ENCODE measurements at places on chromosomes 3 and 15.

- no peaks in the 10 kb centered on the region for H3K27me3 ChIP-seq
- no peaks in the 10 kb centered on the region for H3K36me3 ChIP-seq
- no peak overlapping the region for H3K4me3 ChIP-seq
- no peak overlapping the region for H3K27ac ChIP-seq
Observed at GRCh38 chr15:91803260-91803659, 50.2 kb upstream of the SLCO3A1 start.

- no peak overlapping the region for H3K27ac ChIP-seq
- DNase-seq = no peak
- no peaks in the 10 kb centered on the region for H3K4me1 ChIP-seq
- H3K27me3 ChIP-seq = no peaks in the 10 kb centered on the region
Observed at GRCh38 chr3:29426302-29427226, 145.7 kb downstream of the RBMS3 start.

DNA sequence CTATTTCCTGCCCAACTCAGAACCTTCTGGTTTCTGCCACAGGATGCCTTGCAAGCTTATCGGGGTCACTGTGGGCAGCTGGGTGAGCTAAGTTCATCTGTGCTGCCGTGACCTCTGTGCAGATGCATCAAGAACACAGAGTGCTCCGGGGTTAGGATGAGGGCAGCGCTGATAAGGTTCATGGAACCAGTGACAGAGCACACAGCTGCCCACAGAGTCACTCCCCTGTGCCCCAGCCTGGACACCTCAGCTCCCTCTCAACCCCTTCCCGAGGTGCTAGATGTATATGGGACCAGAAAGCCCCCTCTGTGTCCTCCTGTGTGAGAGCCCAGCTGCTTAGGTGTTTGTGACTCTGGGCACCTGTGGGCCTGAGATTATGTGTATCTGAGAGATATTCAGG is 15.8 kb upstream of the ALAS1 start:
- DNase-seq = no peak
- H3K36me3 ChIP-seq = no peaks in the 10 kb centered on the region
- H3K27ac ChIP-seq = no peak overlapping the region

- H3K27me3 ChIP-seq = no peaks in the 10 kb centered on the region
- H3K27ac ChIP-seq = no peak overlapping the region
- DNase-seq = no peak
- no peak overlapping the region for H3K4me3 ChIP-seq
- H3K4me1 ChIP-seq = no peaks in the 10 kb centered on the region
Observed at GRCh38 chr3:9059489-9060400, 96.5 kb upstream of the RAD18 start.

DNA sequence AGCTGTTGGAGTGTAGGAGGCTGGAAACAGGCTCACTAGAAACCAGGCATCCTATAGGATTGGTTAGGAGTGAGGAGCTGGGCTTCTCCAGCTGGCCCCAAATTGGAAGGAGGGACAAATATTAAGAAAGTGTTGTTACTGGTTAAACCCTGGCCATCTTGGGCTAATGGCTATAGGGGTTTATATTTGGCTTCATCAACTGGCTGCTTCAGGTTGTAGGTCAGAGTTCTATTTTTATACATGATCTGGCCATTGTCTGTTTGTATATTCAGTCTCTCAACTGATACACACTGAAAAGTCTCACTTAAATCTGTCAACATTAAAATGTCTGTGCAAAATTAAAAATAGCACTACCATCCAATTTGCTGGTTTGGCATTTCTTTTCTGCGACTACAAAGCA is 70.2 kb upstream of the ARRDC4 start:
- no peaks in the 10 kb centered on the region for H3K4me1 ChIP-seq
- H3K27ac ChIP-seq = no peak overlapping the region
- H3K4me3 ChIP-seq = no peak overlapping the region

DNA sequence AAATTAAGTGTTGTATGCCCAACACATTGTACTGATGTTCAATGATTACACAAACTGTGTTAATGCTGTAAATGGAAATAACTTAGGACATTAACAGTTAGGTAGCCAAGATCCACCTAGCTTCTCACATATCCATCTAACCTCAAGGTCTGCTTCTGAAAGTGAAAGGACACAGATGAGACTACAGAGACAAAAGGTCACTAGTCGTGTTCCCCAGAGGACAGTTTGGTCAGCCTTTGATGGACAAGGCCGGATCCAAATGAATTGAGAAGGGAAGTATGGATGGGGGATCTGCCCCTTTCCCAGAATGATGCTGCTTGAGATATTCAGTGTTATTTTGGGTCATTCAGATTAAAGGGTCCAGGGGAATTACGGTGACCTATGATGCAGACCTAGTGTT is 17.2 kb downstream of the ALDH1A2 start:
- H3K27me3 ChIP-seq = no peaks in the 10 kb centered on the region
- DNase-seq = no peak
- no peak overlapping the region for H3K4me3 ChIP-seq

- H3K4me3 ChIP-seq = no peak overlapping the region
- no peaks in the 10 kb centered on the region for H3K4me1 ChIP-seq
- no peaks in the 10 kb centered on the region for H3K27me3 ChIP-seq
- no peak overlapping the region for H3K27ac ChIP-seq
Observed at GRCh38 chr3:32992310-32992686, 40.9 kb downstream of the CCR4 start.

DNA sequence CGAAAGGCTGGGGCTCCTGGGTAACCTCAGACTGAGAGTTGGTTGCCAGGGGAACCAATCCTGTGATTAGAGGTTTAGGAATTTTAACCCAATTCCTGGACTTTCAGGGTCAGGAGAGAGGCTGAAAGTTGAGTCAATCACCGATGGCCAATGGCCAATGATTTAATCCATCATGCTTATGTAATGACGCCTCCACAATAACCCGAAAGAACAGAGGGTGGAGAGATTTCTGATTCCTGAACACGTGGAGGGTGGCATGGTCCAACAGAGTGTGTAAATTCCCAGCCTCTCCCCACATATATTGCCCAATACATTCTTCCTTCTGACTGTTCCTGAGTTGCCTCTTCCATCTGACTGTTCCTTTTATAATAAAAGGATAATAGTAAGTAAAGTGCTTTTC is 137.2 kb upstream of the CBLB start:
- H3K4me1 ChIP-seq = no peaks in the 10 kb centered on the region
- H3K4me3 ChIP-seq = no peak overlapping the region
- no peak overlapping the region for H3K27ac ChIP-seq
- no peaks in the 10 kb centered on the region for H3K36me3 ChIP-seq

DNA sequence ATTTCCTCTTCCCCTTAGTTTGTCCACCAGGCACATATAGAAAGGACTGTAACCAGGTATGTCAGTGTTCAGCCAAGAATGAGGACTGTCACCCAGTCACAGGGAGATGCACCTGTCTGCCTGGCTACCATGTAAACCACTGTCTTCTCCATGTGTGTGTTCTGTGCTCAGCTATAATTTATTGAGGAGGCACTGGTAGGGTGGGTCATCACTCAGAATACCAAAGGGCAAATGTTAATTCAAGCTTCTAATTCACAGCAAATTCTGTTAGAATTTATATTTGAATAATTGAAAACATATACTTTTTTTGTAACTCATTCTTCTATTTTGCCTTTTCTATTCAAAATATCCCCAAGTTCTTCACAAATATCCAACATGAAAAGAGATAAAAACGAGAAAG is 780.4 kb downstream of the MECOM start:
- no peaks in the 10 kb centered on the region for H3K27me3 ChIP-seq
- DNase-seq = no peak
- H3K27ac ChIP-seq = no peak overlapping the region
- peaks cover 7% of the 10 kb centered on the region for H3K4me1 ChIP-seq

DNA sequence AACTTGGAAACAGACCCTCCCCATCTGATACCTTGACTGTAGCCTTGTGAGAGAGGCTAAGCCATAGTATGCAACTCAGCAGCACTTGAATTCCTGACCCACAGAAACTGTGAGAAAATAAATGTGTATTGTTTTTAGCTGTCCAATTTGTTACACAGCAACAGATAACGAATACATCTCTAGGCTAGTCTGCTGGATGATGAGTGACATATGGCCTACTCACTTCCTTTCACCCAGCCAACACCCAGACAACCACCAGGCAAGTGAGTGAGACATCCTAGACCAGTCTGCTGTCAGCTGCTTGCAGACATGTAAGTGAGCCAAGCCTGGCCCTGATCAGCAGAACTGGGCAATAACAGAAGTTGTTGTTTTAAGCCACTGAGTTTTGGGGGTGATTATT is 19.2 kb upstream of the SMAD6 start:
- H3K36me3 ChIP-seq = no peaks in the 10 kb centered on the region
- peaks cover 28% of the 10 kb centered on the region for H3K4me1 ChIP-seq
- H3K27me3 ChIP-seq = no peaks in the 10 kb centered on the region
- no peak overlapping the region for H3K4me3 ChIP-seq
- no peak for DNase-seq
- no peak overlapping the region for H3K27ac ChIP-seq

DNA sequence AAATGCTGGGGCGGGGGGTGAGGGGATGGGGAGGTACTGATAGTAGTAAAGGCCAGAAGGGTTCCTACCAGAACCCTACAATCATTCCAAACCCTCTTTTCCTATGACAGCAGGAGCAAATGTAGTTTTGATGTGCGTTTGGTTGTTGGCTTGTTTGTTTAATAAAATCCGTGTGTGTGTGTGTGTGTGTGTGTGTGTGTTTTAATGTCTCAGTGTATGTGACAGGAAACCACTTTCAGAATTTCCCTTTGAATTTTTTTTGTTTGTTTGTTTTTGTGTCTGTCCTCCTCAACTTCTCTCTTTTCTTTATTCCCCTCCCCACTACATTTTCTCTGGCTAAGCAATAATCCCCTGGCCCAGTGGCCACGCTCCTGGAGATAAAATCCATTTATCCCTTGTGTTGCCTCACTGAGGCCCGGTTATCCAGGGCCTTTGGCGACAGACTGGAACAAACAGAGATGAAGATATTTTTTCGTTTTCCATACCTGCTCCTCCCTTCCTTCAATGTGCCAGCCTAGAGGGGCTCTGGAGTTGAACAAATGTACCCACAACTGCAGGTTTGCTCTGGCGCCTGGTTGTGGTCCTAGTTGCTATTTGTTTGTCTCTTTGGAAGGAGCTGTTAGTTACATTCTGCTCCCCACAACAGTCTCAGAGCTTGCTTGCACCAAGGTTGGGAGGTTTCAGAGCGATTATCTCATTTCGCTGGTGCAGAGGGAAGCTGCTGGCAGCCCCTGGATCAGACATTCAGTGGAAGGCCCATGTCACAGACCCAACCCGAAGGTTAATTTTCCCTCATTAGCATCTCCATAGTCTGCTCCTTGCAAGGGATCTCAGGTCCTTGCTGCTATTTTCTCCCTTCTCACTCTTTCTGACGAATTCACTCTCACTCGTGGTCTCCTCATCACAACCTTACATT is 17.9 kb downstream of the NR2F2 start:
- H3K27ac ChIP-seq = no peak overlapping the region
- no peak for DNase-seq
- no peak overlapping the region for H3K4me3 ChIP-seq
- no peaks in the 10 kb centered on the region for H3K36me3 ChIP-seq
- H3K4me1 ChIP-seq = no peaks in the 10 kb centered on the region
- H3K27me3 ChIP-seq = no peaks in the 10 kb centered on the region

- peak overlapping the region; percentile 96 for H3K27ac ChIP-seq
- DNase-seq = no peak
- H3K4me1 ChIP-seq = peaks cover 54% of the 10 kb centered on the region
- no peaks in the 10 kb centered on the region for H3K36me3 ChIP-seq
Observed at GRCh38 chr15:63043335-63044076, 959 bp downstream of the TPM1 start.

- no peak overlapping the region for H3K4me3 ChIP-seq
- no peak for DNase-seq
- H3K27me3 ChIP-seq = no peaks in the 10 kb centered on the region
- H3K27ac ChIP-seq = no peak overlapping the region
Observed at GRCh38 chr15:85036716-85037115, 55.1 kb downstream of the PDE8A start.

DNA sequence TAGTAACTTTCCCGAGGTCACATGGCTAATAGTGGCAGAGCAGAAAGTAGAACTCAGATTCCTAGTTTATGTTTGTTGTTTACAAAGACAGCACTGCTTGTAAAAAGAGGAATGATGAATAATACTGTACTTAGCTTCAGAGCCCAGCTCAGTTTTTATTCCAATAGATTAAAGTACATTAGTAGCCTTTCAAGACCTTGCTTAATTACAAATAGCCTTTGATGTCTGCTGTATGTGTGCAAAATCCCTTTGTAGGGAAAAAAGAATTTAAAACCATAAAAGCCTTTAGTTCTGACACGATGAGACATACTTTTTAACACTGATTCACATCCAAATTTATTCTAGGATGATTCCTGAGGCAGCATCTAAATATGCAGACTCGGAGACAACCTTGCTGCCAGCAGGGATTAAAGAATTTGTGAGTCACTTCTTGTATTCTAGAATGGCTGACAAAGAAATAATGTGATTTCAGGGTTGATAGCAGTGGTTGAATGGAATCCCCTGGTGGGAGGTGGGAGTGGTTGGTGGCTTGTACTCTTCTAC is 324.2 kb upstream of the TGFBR2 start:
- H3K36me3 ChIP-seq = no peaks in the 10 kb centered on the region
- H3K27ac ChIP-seq = no peak overlapping the region
- DNase-seq = no peak
- H3K4me1 ChIP-seq = no peaks in the 10 kb centered on the region

- H3K27me3 ChIP-seq = no peaks in the 10 kb centered on the region
- no peak overlapping the region for H3K27ac ChIP-seq
- H3K36me3 ChIP-seq = no peaks in the 10 kb centered on the region
Observed at GRCh38 chr3:126456766-126457388, 18.8 kb downstream of the ZXDC start.

DNA sequence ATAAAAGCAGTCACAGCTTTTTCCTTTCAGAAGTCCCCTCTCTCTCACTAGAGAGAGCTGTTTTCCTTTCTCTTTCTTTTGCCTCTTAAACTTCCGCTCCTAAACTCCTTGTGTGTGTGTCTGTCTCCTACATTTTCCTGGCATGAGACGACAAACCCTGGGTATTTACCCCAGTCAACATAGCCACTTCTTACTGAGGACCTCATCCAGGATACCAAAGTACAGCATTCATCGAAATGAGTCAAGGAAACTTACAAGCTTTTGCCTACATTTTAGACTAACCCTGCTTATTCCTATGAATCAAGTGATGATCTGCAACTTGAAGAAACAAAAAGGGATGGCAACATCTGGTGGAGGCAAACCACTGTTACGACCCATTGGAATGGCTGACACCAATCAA is 16.7 kb downstream of the PATL2 start:
- no peaks in the 10 kb centered on the region for H3K36me3 ChIP-seq
- H3K4me3 ChIP-seq = no peak overlapping the region
- no peak for DNase-seq
- H3K4me1 ChIP-seq = no peaks in the 10 kb centered on the region
- H3K27ac ChIP-seq = no peak overlapping the region

DNA sequence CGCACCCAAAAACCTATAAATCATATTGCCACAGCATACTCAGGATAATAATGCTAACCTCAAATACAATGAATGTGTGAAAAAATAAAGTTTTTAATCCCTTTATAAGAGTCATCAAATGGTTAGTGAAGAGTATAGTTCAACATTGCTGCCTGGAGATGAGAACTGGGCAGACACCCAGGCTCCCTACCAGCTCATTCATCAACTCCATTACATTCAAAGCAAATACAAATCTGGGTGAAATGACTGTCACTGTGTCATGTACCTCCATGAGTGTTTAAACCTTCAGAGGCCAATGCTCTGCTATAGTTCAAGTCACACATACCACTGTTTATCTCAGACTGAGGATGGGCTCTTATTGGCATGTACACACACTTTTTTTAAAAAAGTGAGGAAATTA is 167.2 kb upstream of the KCNMB2 start:
- H3K36me3 ChIP-seq = no peaks in the 10 kb centered on the region
- no peaks in the 10 kb centered on the region for H3K4me1 ChIP-seq
- no peak for DNase-seq

GRCh38 chr3:23650371-23651140 is 155.2 kb upstream of the UBE2E1 start:
- no peaks in the 10 kb centered on the region for H3K27me3 ChIP-seq
- DNase-seq = no peak
- no peaks in the 10 kb centered on the region for H3K36me3 ChIP-seq
- H3K4me1 ChIP-seq = no peaks in the 10 kb centered on the region
- H3K4me3 ChIP-seq = no peak overlapping the region
- no peak overlapping the region for H3K27ac ChIP-seq

Data from Caco-2 (cell line).